Pancreas (tissue), 10 donors: ENCODE measurements at places on chromosomes 7 and 10.

DNA sequence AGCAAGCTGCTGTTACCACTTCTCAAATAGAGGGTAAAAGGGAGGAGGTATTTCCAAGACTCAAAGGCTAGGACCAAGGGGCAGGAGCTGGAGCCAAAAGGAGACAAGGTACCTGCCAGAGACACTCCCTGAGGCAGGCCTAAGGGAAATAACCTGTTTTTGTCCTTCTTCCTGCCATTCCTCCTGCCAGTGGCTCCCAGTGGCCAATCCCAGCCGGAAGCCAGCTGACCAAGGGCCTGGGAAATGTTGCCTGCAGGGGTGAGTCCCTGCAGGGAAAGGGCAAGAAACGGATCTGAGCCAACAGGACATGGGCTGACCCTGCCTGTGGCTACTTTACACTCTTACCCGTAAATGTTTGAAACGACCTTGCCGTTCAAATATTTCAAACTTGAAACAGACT lies 3.5 kb downstream of the CYTH3 start:
- no peak for DNase-seq

- peak; percentile 44 for DNase-seq
Observed at GRCh38 chr10:49594594-49594993, 15.5 kb upstream of the SLC18A3 start.

DNA sequence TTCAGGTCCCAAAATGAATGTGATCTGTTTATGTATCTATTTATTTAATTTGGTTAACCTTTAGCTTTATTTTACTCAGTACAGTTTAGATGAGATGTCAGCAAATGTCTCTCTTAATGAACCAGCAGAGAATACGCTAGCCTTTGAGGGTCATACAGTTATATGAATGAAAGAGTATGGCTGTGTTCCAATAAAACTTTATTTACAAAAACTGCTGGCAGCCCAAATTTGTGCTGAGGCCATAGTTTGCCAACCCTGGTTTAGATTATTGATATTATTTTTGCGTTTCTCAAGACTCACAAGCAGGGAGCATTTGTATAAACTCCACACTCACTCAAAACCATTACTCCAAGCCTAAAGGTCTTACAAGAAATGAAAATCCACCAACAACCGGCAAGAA lies 323.4 kb upstream of the NRP1 start:
- DNase-seq: no peak

GRCh38 chr10:96833220-96834001 lies 1.3 kb downstream of the LCOR start:
- DNase-seq: peak; percentile 66

- DNase-seq: peak; percentile 33
Observed at GRCh38 chr7:30984359-30985107, 20.8 kb downstream of the GHRHR start.
